ENCODE measurements at places on chromosomes 12 and 14.

GRCh38 chr14:80213602-80214001, 2.3 kb upstream of the DIO2 start:
- DNase-seq = no peak

GRCh38 chr14:75070383-75070782, 942 bp downstream of the ZC2HC1C start:
- no peak for DNase-seq

DNA sequence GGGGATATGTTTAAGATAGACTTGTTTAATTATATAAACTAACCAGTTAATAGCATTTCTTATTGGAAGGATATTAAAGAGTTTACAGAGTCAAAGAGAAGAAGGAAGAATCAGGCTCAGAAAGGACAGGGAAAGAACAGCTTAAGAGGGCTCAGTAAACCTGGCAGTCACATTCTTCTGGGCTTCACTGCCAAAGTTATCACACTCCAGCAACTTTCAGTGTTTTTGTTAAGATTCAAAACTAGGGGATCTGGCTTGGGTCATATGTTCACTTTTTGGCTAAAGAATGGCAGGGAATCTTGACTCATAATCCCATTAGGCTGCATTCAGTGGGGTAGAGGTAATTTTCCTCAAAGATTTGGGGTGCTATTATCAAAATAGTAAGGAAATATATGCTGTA, 312.3 kb downstream of the RAD51B start:
- no peak for DNase-seq

- DNase-seq = no peak
Observed at GRCh38 chr12:92437452-92437851, 265.3 kb upstream of the PLEKHG7 start.

DNA sequence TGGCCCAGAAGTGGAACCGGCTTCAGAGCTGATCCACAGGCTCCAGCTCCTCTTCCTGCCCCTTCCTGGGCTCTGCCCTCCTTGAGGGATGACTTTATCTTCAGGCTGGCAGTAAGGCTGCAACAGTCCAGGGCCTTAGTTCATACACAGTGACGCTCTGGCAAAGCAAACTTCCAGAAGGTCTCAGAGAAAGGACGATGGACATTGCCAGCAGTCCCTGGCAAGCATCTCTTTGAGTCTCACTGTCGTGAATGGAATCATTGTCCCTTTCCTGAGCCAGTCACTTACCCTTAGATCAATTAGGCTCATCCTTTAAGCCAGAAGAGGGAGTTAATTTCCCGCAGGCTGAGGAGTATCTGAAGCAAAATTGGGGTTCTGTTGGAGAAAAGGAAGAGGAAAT, 8.6 kb downstream of the AK7 start:
- no peak for DNase-seq

DNA sequence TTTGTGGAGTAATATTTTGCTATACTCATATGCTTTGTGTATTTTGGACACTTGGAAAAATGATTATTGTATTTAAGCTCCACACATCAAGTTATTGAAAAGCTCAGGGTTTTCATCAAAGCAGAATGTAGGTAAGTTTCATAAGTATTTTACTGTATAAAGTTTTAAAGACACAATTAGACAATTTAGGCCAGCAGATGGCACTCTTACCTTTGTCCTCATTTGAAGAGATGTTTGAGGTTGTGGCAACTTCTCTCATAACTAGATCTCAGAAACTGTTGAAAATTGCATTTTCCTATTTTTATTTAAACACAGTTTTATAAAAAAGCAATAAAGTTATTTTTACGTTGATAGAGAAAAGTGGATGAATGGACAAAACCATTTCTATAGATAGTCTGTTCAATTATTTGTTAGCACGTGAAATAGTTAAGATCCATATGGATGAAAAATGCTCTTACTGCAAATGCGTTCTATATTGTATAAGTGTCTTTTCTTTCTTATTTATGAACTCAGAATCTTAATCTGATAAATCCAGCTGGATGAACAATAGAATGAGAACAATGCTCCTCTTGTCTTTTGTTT, 300.0 kb downstream of the AEBP2 start:
- no peak for DNase-seq

DNA sequence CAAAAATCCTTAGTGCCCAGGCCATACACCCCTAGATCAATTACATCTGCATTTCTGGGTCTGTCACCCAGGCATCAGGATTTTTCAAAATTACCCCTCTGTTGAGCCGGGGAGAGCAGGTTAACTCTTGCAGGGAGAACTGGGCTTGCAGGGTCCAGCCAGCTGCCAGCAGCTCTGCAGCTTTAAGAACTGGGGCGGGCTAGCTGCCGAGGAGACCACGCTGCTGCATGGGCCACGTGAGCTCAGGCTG, at the start of gene DGLUCY:
TSS of gene DGLUCY (plus strand) at position 245 of the 250 bp plus-strand sequence. CDS start 46,222 bp downstream, outside the sequence.
- no peak for DNase-seq

DNA sequence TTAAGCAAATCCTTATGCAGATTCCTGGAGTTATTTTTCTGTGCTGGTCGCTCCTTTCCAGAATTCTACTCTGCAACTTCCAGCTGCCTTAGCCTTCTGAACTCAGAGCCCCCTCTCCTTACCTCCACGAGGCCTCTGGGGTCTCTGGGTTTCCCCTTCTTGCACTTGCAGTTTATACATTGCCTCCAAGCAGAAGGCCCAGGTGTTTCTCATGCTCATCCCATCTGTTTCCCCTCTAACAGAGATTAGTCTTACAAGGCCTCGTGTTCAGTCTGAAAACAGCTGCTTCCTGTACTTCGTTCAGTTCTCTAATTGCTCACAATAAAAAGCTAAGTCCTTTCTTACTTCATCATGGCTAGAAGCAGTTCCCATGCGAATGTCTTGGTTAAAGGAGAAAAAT, 134.4 kb upstream of the FGD4 start:
- no peak for DNase-seq

DNA sequence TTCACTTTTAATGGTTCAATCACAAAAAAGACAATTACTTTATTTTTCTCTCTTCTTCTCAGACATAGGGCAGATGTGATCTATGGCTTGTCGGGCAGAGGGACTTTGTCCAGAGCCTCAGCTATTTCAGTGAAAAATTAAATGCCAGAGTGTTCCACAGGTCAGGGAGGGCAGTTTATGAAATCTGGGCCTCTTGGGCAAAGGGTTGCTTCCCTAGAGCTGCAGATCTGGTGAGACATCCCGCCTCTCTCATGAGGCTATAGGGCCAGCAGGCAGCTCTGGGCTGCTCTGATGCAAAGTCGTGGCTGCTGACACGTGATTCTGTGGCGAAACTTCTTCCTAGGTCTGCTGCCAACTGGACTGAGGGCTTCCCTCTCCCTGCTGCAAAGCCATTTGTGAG, 6.0 kb downstream of the CLMN start:
- DNase-seq = no peak

GRCh38 chr12:44063671-44064070, 227.8 kb downstream of the TMEM117 start:
- DNase-seq = no peak

DNA sequence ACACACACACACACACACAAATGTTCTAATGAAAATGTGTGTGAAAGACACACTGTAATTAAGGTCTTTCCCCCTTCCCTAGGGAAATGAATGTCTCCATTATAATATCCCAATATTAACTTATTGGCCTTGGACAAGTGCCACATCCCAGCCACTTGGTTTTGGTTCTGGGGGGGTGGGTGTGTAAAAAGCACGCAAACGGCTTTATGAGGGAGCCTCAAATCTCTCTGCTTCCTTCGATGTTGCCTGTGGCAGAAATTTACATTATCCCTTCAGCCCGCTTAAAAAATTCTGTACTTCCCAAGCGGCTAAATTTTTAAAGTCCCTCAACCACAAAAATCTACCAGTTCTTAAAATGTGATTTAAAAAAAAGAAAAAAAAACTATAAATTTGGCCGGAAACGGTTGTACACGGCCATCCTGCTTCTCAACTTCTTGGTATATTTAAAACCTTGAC, 432 bp downstream of the C14orf93 start:
- no peak for DNase-seq

DNA sequence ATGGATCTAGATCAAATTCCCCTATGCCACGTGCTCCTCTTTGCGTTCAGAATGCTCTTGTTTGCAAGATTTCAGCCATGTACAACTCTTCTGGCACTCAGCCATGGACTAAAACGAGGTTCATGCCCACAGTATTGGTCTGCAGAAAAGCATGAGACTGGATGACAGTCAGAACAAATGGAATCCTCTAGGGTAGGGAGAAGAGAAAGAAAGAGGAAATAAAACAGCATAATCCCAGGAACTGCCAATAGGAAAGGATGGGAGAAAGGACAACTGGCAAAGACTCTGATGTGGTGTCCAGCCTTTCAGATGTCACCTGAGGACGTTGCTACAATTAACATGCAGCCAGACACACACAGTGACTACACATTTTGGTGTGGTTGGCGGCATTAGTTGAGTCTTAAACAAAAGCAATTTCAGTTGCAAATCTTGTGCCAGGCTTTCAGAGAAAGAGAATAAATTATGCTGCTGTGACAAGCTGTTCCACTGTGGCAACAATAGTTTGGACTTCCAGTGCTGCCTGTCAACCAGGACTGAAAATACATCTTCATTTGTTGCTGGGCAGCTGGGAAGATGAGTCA, 338.0 kb downstream of the RGS6 start:
- no peak for DNase-seq

GRCh38 chr14:100740929-100741328, 14.2 kb downstream of the DLK1 start:
- no peak for DNase-seq

DNA sequence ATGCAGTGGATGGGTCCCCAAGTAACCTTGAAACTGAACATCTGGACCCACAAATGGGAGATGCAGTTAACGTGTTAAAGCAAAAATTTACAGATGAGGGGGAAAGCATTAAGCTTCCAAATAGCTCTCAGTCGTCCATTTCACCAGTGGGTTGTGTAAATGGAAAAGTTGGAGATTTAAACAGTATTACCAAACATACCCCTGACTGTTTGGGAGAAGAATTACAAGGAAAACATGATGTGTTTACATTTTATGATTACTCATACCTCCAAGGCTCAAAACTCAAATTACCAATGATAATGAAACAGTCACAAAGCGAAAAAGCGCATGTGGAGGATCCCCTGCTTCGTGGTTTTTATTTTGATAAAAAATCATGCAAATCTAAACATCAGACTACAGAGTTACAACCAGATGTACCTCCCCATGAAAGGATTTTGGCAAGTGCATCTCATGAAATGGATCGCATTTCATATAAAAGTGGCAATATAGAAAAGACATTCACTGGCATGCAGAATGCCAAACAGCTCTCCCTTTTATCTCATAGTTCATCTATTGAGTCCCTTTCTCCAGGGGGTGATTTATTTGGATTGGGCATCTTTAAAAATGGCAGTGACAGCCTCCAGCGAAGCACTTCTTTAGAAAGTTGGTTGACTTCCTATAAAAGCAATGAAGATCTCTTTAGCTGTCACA, 116.6 kb upstream of the NPAS3 start:
- no peak for DNase-seq
